Osteocyte (in vitro differentiated cells): ENCODE measurements at places on chromosomes 12 and 14. TPM values are rescaled to one million over a fixed set of nuclear protein-coding genes. Genes with fewer than 3 reads are reported as not detected.

Gene RIMBP2
- 0.13 TPM in 1 of 2 replicates, not detected in the other for total RNA-seq

Gene PDE3A
- 27.8 TPM in 2 replicates for total RNA-seq

Gene PLEKHD1
- total RNA-seq = 0.08 and 0.10 TPM in 2 replicates

DNA sequence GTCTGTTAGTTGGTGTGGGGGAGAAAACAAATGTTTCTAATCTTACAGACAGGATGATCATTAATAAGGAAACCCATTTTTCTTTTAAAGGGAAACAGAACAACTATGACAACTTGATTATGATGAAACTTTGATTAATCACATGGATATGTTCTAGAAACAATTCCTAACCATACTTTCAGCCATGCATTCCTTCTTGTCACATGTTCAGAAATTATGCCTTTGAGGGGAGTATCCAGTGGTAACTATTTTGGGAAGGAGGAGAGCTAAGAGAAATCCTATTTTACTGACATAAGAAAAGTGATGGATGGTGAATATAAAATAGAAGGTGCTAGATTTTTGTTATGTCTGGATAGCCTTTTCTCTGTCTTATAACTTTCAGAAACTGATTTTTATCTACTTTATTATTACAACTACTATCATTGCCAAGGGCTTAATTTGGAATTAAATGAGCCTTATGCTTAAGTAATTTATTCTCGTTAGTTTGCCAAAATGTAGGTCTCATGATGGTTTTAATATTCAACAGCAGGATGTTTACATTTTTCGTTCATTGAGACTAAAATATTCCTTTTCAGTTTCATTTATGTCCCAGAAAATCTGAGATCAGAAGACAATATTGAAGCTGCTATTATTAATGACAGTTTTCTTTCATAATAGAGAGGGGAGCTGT lies 200.1 kb downstream of the TMTC2 start:
- no peak overlapping the region for H3K4me3 ChIP-seq
- H3K27ac ChIP-seq = no peak overlapping the region
- no peak for DNase-seq
- H3K4me1 ChIP-seq = peaks cover 5% of the 10 kb centered on the region

DNA sequence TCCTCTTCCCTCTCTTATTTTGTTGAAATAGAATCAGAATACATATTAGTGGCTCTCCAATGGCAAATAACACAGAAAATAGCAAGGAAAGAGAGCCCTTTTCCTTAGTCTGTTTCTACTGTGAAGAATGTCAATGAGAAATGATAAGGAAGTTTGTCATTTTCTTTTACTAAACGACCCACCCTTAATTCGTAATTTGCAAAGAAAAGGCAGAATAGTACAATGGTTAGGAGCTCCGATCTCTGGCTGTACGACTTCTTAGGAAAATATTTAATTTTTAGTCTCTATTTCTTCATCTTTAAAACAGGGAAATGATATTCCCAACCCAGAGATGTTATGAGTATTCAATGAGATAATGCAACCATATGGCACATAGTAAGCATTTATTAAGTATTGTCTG lies 6.0 kb downstream of the PAX9 start:
- DNase-seq = no peak
- H3K36me3 ChIP-seq = no peaks in the 10 kb centered on the region
- no peak overlapping the region for H3K4me3 ChIP-seq

- no peak overlapping the region for H3K27ac ChIP-seq
- no peaks in the 10 kb centered on the region for H3K4me1 ChIP-seq
- DNase-seq = no peak
- peaks cover 40% of the 10 kb centered on the region for H3K27me3 ChIP-seq
- no peak overlapping the region for H3K4me3 ChIP-seq
Measured at GRCh38 chr12:103586132-103586531, 941 bp upstream of the STAB2 start.

DNA sequence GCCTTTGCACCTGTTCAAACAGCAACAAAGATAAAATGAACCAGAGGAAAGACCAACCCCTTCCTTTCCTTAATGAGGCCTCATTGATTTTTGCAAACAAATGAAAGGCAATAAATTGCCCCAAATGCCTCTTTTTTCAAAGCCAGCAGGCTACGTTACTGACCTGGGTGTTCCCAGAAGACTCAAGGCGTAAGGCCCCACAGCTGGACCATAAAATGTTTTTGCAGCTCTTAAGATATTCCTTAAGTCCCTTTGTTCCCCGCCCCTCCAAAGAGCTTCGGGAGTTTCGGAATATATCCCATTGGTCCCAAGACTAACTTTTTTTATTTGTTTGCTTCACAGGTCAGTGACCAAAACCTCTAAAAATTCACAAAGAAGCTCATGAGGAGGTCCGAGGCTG lies 462.9 kb upstream of the PRICKLE1 start:
- no peaks in the 10 kb centered on the region for H3K4me1 ChIP-seq
- no peak overlapping the region for H3K27ac ChIP-seq
- H3K4me3 ChIP-seq = no peak overlapping the region
- no peak for DNase-seq
- no peaks in the 10 kb centered on the region for H3K27me3 ChIP-seq
- H3K36me3 ChIP-seq = no peaks in the 10 kb centered on the region

- H3K36me3 ChIP-seq = peaks cover 2% of the 10 kb centered on the region
- H3K27ac ChIP-seq = no peak overlapping the region
- no peak for DNase-seq
- no peak overlapping the region for H3K4me3 ChIP-seq
- H3K4me1 ChIP-seq = peaks cover 8% of the 10 kb centered on the region
- H3K27me3 ChIP-seq = no peaks in the 10 kb centered on the region
Measured at GRCh38 chr12:93094988-93095737, 166.1 kb upstream of the EEA1 start.

DNA sequence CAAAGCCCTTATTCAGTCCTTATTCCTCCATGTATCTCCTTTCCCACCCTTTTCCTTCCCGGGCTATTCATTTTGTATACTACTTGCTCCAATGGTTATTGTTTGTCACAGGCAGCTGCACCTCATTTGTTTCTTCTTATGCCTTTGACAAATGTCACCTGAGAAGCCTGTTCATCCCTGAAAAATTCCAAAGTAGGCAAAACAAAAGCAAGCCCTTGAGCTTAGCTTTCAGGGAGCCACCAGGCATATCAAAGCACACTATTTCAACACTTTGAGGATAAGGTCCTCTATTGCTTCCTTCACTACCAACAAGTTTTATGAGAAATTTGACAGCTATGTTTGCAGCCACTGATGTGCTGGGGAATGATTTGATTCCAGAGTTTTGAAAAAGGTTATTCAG lies 738.7 kb upstream of the LMO3 start:
- no peak for DNase-seq
- no peaks in the 10 kb centered on the region for H3K36me3 ChIP-seq
- no peaks in the 10 kb centered on the region for H3K27me3 ChIP-seq
- H3K4me3 ChIP-seq = no peak overlapping the region

Gene KIF5A
- 0.43 and 0.73 TPM in 2 replicates for total RNA-seq

DNA sequence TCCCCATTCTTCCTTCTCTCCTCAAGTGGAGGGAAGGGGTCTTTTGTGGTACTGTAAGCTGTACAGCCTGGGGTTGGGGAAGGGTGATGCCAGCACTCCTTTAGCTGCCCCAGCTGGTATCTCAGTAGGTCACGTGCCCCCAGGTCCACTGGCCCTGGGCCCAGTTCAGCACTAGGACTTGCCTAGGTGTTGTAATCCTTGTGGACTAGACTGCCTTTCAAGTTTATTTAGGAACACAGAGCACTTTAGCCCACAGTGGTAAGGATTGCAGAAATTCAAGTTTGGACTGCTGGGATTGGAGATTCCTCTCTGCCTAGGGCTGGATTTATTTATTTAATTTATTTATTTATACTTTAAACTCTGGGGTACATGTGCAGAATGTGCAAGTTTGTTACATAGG lies 569.6 kb downstream of the AACS start:
- no peaks in the 10 kb centered on the region for H3K4me1 ChIP-seq
- DNase-seq = no peak
- no peak overlapping the region for H3K27ac ChIP-seq
- H3K27me3 ChIP-seq = no peaks in the 10 kb centered on the region
- no peak overlapping the region for H3K4me3 ChIP-seq
